ENCODE measurements at places on chromosomes 1 and 21.

DNA sequence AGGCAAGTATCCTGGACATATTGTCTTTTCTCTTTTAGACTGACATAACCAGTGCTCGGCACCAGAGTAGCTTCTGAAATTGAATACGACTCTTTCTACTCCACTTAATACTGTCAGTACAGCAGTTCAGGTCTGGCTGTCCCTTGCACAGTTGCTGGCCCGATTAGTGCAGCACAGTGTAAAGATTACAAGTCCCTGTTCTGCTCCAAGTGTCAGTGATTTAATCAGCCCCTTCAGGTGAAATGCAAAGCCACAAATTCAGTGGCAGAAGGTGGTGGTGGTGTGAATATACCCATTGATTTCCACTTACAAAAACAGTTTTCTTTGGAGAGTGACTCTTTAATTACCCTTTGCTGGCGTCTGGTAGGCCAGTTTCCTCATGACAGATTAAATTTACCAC lies 545.4 kb downstream of the ADGRL2 start:
- DNase-seq, result no peak

GRCh38 chr1:3305156-3305555 lies 149.3 kb upstream of the ARHGEF16 start:
- DNase-seq, result no peak

DNA sequence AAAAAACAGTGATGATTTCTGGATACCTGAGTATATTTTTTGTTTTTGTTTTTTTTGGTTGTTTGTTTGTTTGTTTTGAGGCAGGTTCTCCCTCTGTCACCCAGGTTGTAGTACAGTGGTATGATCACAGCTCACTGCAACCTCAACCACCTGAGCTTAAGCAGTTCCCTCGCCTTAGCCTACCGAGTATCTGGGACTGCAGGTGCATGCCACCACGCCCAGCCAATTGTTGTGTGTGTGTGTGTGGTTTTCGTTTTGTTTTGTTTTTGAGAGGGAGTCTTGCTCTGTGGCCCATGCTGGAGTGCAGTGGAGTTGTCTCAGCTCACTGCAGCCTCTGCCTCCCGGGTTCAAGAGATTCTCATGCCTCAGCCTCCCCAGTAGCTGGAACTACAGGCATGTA lies 55.3 kb upstream of the RCC1 start:
- no peak for DNase-seq

- no peak for DNase-seq
Measured at GRCh38 chr1:113353580-113353979, 36.7 kb upstream of the MAGI3 start.

- no peak for DNase-seq
Measured at GRCh38 chr1:76939050-76939816, 72.0 kb downstream of the ST6GALNAC5 start.

DNA sequence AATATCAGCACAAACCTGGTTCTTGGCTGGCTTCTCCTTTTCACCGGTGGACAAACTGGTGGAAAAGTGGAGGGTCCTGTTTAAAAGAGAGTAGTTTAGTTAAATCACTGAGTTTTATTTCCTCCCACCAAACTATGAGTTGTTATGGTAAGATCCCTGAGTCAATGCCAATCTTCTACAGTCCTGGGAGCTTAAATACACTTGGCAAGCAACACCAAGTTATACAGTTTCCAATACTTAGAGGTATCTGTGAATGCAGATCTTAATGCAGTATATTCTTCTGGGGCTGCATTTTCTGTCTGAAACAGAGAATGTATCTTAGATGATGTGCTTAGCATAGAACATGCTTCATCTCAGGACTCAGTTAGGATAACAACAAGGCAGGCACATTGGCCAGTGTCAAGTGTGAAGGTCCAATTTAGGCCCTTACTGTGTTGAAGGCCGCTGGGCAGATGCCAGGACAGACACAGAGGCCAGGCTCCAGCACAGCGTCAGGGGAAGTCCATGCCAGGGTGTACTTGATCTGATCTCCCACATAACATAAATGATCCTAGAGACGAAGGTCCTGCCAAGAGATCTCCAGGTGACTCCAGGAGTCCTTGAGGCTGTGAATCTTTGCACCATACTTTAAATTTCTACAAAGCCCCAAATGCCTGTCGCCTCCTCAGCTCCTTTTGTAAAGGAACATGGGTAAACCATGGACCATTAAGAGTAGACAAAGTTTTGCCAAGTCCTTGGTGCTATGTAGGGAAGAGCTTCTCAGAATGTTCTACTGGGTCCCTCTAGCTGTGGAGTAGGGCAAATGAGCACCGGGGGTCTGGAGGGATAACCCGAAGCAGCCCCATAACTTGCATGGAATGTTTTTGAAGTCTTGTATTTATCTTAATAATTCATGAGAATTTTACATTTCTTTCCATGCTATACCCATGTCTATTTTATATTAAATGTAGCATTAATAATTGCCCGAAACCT lies 76.8 kb downstream of the KCNJ15 start:
- DNase-seq, result no peak

DNA sequence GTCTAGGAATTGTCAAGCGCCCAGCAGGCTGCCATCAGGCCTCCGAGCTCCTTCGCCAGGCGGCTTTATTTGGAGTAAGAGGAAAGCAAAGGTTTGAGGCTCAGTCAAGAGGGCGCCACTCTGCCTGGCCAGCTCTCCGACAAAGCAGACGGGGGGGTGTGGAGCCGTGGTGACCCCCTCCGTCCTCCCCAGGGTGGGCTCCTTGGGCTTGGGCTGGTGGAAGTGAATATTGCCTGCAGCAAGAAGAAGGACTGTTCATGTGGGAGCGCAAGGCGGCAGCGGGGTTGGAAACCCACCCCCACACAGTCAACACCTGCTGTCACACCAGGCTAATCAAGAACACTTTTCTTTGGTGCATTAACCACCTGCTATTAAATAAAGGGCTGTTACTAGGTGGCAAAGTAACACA lies 14.6 kb downstream of the EPHX1 start:
- no peak for DNase-seq

- no peak for DNase-seq
Measured at GRCh38 chr1:233543338-233544255, 70.3 kb upstream of the KCNK1 start.

DNA sequence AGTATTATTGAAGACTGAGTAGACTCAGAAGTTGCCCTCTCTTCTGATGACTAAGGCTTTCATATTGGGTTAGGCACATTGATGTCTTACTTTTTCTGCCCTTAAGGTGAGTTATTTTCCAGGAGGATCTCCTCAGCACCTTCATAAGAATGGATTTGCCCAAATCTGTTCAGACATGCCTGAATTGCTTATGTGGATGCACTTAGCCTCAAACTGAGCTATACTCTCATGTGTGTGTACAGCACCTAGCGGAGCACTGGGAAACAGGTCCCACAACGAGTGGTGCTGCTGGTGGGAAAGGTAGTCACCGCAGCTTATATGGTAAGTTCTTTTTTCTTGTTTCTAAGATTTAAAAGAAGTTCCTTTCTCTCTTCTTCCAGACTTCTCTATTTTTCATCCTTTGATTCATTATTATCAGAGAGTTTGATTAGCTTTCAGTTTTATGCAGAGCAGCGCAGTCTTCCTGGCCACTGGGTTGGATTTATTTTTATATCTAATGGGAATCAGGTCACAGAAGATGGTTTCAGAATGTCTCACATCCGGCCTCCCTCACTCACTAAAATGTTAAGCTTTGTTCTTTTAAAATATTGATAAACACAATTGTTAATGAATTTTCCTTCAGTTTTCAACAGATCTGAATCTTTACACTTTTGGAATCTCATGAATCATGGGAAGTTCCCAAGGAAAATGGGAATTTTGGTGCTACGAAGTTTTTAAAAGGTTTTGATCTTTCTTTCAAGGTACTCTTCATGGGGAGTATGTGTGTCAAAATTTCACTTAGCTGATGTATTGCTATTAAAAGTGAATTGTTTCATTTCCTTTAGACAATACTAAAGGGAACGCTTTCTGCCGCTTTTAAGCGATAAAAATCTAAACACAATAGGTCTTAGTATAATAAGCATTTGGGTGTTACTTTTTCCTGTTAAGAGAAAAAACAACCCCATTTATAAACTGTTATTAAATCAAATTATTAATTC lies 58.5 kb downstream of the EXTL2 start:
- DNase-seq, result no peak

- no peak for DNase-seq
Measured at GRCh38 chr21:38139380-38140168, 117.2 kb upstream of the KCNJ15 start.

DNA sequence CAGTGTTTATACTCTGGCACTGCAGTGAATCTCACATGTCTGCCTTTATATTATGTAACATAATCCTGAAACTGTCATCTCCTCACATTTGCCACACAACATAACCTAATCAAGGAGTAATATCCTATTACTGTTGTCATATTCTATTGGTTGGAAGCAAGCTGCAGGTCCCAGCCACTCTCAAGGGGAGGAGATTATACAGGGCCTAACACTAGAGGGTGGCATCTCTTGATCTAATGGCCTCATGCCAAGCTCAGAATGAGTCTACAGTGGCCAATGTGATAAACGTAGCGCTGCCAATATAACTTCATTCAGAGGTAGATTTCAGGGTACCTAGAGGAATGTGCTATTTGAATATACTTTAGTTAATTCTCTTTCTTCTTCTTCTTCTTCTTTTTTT lies 166.8 kb downstream of the BACH1 start:
- no peak for DNase-seq

- no peak for DNase-seq
Measured at GRCh38 chr1:2999571-2999970, 21.7 kb upstream of the ACTRT2 start.

DNA sequence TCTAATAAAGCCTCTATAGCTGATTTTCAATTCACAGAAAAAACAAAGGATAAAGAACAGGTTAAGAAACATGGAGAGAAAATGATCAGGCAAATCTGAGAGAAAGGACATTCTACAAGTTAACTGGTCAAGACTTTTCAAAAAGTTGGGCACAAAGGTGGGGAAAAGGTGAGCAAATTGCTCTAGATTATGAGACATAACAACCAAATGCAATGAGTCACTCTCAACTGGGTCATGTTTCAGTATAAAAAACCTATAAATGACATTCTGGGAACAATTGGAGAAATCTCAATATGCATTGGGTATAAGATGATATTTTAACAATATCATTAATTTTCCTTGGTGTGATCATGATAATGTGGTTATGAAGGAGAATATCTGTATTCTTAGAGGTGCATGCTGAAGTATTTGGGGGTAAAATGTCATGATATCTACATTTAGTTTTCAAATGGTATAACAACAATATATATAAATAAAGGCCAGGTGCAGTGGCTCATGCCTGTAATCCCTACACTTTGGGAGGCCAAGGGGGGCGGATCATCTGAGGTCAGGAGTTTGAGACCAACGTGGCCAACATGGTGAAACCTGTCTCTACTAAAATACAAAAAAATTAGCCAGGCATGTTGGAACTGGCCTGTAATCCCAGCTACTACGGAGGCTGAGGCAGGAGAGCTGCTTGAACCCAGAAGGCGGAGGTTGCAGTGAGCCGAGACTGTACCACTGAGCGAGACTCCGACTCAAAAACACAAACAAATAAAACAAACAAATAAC lies 27.0 kb downstream of the ANKRD13C start:
- no peak for DNase-seq

DNA sequence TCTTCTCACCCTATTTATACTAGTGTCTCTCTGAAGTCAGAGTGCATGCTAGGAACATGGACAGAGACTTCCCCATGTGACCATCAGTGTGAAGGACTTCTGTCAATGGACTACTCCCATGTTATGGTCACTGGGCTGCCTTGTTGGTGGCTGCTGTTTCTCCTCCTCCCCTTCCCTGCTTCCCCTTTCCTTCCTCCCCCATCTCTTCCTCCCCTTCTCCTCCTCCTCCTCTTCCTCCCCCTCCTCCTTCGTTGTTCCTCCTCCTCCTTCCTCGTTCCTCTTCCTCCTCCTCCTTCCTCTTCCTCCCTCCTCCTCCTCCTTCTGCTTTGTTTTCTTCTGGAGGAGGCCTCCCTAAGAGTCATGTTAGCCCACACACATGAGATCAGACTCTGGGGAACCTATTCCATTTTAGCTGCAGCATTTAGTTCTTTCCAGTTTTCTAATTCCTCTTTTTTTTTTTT lies 35.8 kb downstream of the IER5 start:
- no peak for DNase-seq

GRCh38 chr1:39258146-39258924 lies 53.8 kb downstream of the MACF1 start:
- peak; percentile 61 for DNase-seq

DNA sequence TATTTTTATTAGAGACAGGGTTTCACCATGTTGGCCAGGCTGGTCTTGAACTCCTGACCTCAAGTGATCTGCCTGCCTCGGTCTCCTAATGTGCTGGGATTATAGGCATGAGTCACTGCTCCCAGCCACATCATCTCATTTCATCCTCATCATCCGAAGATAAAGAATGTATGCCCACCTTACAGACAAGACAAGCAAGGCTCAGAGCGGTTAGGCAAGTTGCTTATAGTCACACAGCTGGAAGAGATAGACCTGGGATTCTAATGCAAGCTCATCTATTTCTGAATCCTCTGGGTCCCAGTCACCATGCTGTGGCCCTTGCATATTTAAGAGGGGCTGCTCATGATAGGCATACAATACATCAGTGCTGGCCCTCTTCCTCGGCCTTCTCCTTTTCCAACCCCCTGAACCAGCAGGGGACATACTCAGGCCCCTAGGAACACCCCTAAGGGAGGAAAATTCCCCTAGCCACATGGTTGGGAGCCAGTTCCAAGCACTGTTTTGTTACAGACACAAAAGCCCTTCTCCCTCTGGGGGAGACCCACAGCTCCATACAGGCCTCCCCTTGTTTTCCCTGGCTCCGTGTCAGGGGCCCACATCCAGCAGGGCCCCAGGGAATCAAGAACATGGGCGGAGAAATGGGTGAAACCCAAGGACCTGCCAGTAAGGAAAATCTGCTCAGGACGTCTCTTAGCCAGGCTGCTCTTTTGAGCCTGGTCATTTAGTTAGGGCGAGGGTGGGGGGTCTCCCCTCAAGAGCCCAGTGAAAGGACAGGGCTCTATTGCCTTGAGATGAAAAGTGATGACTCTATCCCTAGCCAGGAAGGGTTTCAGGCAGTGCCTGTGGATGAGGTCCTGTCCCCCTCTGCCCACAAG lies 6.9 kb downstream of the CSRP1 start:
- DNase-seq, result no peak

GRCh38 chr21:40465382-40465781 lies 381.6 kb downstream of the DSCAM start:
- no peak for DNase-seq

- DNase-seq, result no peak
Measured at GRCh38 chr1:73197972-73198371, 915.6 kb upstream of the NEGR1 start.

- no peak for DNase-seq
Measured at GRCh38 chr1:97061604-97062003, 340.0 kb downstream of the PTBP2 start.

DNA sequence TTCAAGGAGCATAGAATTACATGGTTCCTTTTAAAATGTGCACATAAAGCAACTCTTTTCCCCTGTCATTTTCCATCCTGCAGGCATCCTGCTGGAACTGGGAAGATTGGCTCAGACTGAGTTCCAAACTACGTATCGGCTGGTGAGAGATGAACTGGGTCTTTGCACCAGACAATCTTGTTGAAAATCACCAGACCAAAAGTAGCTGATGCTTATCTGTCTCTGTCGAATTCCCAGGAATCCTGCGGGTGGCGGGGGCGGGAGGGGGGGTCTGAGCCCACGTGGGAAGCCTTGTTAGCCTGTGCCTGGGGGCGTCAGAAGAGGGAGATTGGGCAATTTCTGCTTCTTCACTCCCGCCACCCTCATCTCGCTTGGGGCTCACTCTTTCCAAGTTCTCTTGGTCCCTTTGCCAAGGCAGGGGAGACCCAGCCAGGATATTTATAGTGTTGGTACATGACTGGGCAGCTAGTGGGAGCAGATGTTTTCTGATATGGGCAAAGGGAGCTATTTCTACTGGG lies 90.1 kb upstream of the SLC25A33 start:
- no peak for DNase-seq

GRCh38 chr1:162676087-162676486 lies 43.8 kb downstream of the DDR2 start:
- DNase-seq, result no peak

GRCh38 chr1:7525338-7526063 lies 245.6 kb upstream of the VAMP3 start:
- no peak for DNase-seq

All from effector CD4-positive, alpha-beta T cell (primary cell).